IMR-90 (cell line): ENCODE measurements at places on chromosomes 2 and 18.
A peak's percentile ranks its signal among the peaks of the same experiment; 100 is the strongest.

- no peak for DNase-seq
Observed at GRCh38 chr2:147577323-147577997, 267.4 kb upstream of the ACVR2A start.

DNA sequence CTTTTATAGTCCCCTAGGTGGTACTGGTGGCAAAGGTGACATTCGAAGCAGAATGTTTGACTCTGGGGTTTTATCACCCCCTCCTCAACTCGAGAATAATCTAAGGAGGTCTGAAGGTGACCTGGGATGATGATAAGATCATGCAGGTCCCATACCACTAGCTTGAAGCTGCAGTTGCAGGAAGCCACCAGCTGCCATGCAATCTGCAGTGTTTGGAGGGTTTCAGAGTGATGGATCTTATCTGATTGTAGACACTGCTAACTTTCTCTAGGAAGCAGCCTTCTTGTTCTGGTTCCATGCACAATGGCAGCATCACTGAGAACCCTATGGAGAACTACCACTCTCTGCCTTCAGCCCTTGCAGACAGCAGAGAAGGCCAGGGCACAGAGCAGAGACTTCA is 59.4 kb upstream of the LRPPRC start:
- DNase-seq, result no peak

DNA sequence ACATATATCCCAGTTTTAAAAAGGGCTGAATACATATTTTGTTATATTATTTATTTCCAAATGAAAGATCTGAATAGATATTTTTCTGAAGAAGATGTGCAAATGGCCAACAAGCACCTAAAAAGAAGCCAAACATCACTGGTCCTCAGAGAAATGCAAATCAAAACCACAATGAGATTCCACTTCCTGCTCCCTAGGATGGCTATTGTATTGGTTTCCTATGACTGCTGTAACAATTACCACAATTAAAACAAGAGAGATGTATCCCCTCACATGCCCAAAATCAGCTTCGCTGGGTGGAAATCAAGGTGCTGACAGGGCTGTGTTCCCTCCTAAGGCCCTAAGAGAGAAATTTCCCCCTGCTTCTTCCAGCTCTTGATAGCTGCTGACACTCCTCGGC is 23.2 kb downstream of the ABCB11 start:
- DNase-seq, result no peak

DNA sequence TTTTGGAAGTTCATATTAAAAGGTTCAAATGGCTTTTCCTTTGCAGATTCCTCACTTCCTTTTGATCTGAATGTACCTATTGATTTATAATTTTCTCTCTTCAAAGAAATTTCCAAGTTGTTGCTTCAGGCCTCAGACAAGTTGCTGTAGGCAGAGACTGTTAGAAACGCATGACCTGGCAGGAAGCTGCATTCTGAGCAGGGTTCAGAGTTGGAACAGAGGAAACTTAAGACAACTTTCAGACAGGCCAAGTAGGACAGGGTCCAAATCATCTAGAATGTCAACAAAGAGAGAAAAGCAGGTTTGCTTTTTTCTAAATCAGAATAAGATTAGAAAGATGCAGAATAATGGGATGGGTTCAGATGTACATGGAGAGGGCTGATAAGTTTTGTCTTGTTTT is 416.3 kb downstream of the LRP1B start:
- no peak for DNase-seq

- no peak for DNase-seq
Observed at GRCh38 chr2:239241431-239241960, 159.3 kb downstream of the HDAC4 start.

GRCh38 chr2:101842471-101842870 is 145.0 kb downstream of the MAP4K4 start:
- no peak for DNase-seq

GRCh38 chr18:41594582-41594981 is 360.5 kb upstream of the PIK3C3 start:
- no peak for DNase-seq

GRCh38 chr2:47381408-47381807 is 21.5 kb upstream of the MSH2 start:
- no peak for DNase-seq

DNA sequence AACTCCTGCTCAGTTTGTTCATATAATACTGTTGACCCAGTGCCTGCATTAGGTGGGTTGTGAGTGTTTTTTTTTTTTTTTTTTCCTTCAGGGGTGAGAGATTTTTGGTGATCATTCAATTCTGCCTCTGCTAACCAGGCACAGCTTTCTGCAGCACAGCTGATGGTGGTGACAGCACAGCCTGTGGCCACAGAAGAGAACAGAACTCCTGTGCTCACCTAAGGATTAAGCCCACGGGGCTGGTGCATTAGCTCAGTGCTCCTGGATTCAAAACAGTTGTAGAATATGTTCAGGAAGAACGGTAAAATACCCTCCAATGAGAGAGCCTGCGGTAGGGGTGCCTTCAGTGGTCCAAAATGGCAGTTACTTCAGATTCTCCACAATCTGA is 42.0 kb downstream of the PKP4 start:
- DNase-seq, result no peak

- peak; percentile 71 for DNase-seq
Observed at GRCh38 chr2:144358979-144359541, 160.9 kb downstream of the ZEB2 start.

- DNase-seq, result peak; percentile 54
Observed at GRCh38 chr2:203774760-203775159, 68.3 kb downstream of the CD28 start.

DNA sequence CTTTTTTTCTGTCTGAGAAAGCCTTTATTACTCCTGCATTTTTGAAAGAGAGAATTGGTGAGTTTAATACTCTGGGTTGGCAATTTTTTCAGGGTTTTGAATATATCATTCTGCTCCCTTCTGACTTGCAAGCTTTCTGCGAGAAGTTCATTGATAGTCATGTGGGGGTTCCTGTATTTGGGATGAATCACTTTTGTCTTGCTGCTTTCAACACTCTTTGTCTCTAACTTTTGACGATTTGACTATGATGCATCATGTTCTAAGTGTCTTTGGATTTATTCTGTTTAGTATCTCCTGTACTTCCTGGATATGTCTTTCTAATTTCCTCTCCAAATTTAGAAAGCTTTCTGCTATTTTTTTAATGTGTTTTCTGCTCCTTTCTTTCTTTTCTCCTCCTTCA is 41.0 kb upstream of the SLC9A2 start:
- no peak for DNase-seq
